ENCODE measurements at places on chromosomes 1 and 21.
A peak's percentile ranks its signal among the peaks of the same experiment; 100 is the strongest.

GRCh38 chr1:92481971-92482664 is 4.6 kb downstream of the GFI1 start:
- no peak for DNase-seq

GRCh38 chr1:171600862-171601261 is 21.2 kb upstream of the MYOCOS start:
- no peak for DNase-seq

DNA sequence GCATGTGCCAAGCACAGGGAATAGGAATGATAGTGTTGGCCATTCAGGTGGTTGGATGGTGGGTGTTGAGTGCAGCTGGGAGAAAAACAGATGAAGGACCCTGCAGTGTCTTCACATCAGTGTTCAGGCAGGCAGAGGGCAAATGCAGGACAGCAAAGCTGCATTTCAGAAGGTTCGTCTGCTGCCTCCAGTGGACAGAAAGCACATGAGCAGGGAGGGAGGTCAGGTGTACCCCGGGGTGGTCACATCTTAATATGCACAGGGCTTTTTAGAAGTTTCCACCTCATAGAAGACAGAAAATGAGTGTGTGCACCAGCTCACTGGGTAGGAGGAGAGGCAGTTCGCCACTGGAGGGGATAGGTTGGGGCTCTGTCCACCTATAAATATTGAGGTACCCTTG is 184.9 kb downstream of the SLC35F3 start:
- DNase-seq: no peak

- DNase-seq: no peak
Measured at GRCh38 chr1:65965112-65965996, 172.7 kb downstream of the PDE4B start.

DNA sequence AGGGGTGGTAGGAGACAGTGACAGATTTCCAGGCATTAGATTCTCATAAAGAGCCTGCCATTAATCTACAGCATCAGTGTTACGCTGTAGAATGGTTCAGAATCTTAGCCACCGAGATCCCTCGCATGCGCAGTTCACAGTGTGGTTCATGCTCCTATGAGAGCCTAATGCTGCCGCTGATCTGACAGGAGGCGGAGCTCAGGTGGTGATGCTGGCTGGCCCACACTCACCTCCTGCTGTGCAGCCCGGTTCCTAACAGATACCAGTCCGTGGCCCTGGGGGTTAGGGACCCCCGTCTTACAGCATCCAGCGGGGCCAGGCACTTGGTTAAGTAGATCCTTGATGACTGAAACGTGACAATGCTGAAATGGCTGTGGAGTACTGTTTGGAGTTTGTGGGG is 163.6 kb upstream of the C1orf21 start:
- peak; percentile 33 for DNase-seq

GRCh38 chr1:237411621-237412020 is 369.6 kb downstream of the RYR2 start:
- DNase-seq: no peak

DNA sequence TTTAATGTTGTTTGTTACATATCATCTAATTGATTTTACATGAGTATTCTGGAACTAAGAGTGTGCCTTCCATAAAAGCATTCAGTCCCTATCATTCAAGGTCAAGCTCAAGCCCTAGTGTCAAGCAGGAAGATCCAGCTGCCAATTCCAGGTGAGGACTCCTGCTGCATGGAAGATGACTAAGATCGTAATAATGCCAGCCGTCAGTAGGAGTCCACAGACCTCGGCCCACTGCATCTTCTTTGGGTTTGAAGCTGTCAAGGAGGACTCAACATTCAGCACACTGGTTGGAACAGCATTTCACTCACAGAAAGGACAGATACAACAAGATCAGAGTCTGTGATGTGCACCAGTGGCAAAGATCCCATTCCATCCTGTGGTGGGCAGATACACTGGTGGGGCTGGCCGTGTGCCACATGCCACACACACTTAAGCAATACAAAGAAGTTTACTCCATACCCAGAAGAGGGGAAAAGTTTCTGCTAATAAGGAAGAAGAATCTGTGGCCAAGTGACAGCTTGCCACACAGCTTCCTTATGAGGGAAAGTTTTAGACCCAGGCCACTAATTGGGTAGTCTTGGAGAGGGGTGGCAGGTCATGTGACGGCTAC is 160.4 kb downstream of the PIK3R3 start:
- peak; percentile 18 for DNase-seq

- DNase-seq: no peak
Measured at GRCh38 chr1:38297842-38298241, 251.2 kb upstream of the POU3F1 start.

DNA sequence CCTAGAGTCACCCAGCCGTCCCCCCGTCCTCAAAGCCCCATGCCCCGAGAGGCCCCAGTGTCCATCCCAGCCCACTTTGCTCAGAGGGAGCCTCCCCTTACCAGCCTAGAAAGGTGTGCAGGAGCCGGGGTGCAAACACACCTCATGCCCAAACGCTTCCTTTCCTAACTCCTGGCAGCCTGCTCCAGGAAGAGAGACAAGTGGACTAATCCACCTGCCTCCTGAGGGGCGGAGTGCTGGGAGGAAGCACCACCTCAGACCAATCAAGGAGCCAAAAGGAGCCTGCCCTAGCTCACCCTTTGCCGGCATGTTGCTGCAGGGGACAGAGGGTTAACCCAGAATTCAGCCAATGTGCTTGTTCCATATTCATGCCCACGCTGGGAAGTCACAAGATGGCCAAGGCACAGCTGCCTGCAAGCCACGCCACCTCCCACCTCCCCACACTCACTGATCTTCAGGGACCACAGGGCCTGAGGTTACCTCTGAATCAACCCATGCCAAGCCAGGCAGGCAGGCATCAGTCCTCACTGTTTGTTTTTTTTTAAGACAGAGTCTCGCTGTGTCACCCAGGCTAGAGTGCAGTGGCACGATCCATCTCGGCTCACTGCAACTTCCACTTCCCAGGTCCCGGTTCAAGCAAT is 27.8 kb downstream of the PLEKHA6 start:
- no peak for DNase-seq

GRCh38 chr1:245687152-245687635 is 532.4 kb downstream of the KIF26B start:
- DNase-seq: no peak

All from EH (cell line).